T-helper 17 cell (primary cell): ENCODE measurements at places on chromosomes 4 and X.

DNA sequence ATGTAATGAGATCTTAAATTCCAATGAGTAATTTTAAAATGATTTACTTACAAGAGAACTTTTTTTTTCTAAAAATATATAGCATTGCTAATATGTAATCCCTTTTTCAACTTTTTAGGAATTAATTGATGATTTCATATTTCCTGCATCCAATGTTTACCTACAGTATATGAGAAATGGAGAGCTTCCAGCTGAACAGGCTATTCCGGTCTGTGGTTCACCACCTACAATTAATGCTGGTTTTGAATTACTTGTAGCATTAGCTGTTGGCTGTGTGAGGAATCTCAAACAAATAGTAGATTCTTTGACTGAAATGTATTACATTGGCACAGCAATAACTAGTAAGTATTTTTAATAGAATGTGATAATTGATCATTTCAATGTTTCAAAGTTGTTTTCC is 113.2 kb downstream of the USP9X start:
- DNase-seq = no peak

- DNase-seq = no peak
Measured at GRCh38 chrX:139158256-139158655, 372.3 kb upstream of the F9 start.

- DNase-seq = no peak
Measured at GRCh38 chrX:149759824-149760223, 14.0 kb upstream of the HSFX1 start.

DNA sequence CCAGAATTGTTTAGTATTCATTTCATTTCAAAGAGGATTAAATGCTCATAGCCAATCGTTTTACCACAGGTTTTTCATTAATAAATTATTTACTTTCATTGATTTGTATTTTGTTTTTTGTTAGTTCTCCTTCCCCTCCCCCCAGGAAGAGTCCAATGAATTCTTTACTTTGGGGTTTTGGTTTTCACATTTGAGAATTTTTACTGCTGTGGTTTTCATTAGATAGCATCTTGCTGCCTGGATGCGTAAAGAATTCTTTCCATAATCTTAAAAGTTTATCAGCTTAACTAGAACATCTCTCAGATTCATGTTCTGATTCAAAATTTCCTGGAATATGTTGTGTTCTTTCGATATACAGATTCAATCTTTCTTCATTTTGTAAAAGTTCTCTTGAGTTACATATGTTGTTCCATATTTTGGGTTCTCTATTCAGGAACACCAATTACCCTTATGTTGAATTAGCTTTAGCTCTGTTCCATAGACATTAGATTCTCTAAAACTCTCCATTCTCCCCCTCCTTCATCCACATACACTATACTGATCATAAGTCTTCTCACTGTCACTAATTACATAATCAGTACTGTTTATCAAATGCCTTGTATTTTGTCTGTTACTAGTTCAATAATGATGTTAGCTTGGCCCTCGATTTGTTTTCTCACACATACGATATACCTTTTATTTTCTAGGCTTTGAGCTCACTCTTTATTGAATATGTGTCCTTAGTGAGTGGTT is 184.4 kb downstream of the CAMK2D start:
- no peak for DNase-seq

- no peak for DNase-seq
Measured at GRCh38 chr4:158214856-158215255, 4.6 kb downstream of the TMEM144 start.
